ENCODE measurements at places on chromosomes 1 and 21.

DNA sequence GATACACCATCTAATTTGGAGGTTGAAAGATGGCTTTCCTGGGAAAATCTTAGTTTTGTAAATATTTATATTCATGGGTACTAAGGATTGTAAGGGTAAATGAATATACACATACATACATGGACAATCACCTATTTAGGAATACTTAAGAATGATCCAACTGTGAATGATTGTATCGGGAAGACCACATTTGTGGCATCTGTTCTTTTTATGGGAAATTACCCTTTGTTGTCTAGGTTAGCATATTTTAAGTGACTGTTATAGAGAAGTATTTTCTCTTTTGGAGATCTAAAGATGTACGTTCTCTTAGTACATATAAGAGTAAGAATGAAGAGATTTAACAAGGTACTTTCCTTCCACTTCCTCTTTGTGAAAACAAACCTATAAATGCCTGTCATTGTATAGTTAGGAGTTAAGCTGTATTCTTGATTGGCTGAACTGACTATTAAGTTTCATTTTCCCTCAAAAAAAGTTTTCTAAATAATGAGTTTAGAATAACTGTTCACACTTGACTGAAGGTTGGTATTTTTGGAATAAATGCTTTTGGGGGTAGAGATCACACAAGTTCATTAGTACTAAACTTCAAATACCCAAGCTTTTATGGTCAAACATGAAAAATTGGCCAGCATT, 26.7 kb downstream of the SNX7 start:
- DNase-seq, result no peak

DNA sequence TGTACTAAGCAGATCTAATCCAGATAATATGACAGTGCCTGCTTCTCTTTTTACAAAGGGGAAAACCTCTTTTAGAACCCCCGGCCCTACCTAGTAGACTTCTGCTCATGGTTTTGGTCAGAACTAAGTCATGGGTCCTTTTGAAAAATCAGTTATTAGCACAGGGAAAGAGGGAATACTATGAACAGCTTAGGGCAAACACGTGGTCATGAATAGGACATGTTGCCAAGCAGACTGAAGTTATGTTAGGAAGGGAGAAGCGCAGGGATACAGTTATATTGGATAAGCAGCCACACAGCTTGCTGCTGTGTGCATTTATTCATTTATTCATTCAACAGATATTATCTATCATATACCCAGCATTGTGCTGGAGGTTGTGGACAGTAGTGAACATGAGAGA, 25.3 kb upstream of the IGSF3 start:
- DNase-seq, result no peak

GRCh38 chr1:29414086-29414485, 177.8 kb downstream of the PTPRU start:
- DNase-seq, result no peak

GRCh38 chr1:18666317-18666920, 35.8 kb downstream of the PAX7 start:
- DNase-seq, result no peak

DNA sequence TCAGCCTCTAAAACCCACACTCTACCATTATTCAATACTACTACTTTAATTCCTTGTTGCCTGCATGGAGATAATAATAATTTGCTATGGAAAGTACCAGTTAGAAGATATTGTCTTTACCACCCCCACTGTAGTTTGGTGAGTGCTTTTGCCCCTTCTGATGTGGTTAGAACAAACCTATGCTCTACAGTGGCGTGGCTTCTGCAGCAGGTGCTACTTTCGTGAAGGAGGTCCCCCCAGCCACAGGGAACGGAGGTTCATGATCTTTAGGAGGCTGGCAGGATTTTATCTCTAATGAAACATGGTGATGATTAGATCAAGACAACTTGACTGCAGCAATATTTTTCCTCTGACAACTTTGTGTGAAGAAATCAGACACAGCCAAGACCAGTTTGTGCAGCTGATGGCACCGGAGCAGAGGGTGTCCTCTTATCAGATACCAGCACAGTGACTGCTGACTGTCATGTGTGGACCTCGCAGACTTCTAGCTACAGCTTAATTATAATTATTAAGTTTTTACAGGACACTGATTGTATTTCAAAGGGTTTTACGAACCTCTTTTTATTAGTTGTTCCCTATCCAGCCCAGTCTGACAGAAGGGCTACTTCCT, 10.7 kb upstream of the TCHH start:
- no peak for DNase-seq

GRCh38 chr1:11862890-11863289, 4.1 kb upstream of the NPPB start:
- DNase-seq, result no peak

GRCh38 chr1:209527372-209527771, 56.1 kb upstream of the CAMK1G start:
- no peak for DNase-seq

- no peak for DNase-seq
Observed at GRCh38 chr1:211925016-211925415, 94.5 kb upstream of the LPGAT1 start.

DNA sequence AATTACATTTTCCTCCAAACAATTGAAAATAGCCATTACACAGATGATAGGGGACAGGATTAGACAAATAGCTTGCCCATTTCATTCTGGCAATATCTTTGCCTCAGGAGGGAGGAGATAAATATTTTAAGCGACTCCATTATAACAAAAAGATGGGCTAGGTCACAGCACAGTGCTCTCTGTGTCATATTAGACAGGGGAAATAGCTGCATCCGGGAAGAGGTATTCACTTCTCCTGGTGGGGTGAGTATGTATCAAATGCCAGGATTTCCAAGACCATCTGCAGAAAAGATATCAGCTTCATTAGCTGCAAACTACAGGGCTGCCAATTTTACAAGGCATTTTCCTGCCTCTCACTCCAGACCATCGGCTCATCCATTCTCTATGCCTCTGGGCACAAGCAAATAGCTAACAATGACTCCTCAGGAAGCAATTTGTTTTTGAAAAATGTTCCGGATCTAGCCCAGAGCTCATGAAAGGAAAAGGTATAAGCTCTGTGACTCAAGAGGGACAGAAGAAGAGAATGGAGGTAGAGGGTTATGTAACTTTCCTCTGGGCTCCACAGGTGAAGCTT, 41.9 kb upstream of the ANGPTL7 start:
- no peak for DNase-seq

DNA sequence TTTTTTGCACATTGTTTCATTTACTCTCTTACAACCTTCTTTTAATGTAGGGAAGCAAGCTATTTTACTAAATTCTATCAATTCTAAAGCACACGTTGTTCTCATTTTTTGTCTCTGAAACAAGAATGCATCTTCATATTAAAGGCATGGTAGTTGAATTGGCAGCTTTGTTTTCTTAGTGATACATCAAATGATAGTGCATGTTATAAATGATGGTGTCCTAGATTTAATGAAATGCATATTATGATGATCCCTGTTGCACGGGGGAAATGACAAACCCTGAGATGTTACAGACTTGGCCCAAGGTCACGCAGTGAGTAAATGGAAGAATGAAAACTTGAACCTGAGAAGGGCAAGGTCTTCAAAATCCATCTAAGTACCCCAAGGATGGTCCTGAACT, 213.1 kb downstream of the KAZN start:
- DNase-seq, result no peak

DNA sequence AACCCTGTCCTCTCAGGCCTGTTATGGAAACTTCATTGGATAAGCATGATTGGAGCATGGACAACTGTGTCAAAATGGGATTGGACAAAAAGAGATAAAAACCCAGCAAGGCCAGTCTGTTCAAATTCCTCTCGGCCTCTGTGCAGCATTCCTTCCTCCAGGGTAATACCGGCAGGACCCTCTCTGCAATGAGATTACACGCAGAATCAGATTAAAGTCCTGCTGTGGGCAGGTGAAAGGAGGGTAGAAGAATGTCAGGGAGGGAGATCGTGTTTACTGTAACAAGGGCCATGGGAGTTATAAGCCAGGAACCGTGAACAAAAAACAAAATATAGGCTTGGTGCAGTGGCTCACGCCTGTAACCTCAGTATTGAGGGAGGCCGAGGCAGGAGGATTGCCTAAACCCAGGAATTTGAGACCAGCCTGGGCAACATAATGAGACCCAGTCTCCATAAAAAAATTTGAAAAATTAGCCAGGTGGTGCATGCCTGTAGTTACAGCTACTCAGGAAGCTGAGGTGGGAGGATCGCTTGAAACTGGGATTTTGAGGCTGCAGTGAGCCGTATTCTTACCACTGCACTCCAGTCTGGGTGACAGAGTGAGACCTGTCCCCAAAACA, 5.6 kb upstream of the EFHD2 start:
- DNase-seq, result no peak

- DNase-seq, result no peak
Observed at GRCh38 chr1:147534386-147534785, 6.9 kb upstream of the BCL9 start.

GRCh38 chr1:48216941-48217340, 5.6 kb upstream of the SLC5A9 start:
- no peak for DNase-seq

DNA sequence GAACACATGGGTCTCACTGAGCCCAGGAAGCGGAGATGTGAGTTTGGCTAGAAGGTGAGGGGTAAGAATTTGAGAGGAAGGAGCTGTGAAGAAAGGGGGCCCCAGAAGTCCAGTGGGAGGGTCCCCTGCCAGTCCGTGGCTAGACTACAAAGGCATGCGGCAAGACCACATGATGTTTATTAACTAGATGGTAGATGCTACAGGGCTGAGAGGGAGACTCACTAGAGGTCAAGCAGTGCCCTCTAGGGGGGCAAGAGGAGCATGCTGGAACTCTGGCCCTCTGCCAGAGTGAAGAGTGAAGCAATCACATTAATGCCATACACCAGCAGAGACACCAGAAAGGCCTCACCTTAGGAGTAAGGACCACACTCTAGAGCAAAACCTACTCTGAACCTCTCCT, 12.2 kb downstream of the KIAA0319L start:
- DNase-seq, result no peak

DNA sequence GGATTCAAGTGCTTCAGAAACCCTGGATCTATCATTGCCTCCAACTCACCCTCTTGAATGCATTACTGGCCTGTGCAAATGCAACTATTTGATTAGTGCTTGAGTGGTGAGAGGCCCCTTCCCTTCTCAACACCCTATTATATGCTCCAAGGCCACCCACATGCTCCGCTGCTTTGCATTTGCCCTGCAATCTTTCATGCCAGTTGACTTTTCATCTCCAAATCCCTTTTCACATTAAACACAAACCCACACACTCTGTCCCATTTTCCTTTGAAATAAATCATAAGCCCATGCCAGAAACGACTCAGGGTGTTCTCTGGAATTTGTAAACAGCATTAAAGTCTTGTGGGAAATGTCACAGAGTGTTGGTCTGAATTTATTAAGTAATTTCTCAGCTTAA, 78.9 kb upstream of the CTTNBP2NL start:
- DNase-seq, result no peak

DNA sequence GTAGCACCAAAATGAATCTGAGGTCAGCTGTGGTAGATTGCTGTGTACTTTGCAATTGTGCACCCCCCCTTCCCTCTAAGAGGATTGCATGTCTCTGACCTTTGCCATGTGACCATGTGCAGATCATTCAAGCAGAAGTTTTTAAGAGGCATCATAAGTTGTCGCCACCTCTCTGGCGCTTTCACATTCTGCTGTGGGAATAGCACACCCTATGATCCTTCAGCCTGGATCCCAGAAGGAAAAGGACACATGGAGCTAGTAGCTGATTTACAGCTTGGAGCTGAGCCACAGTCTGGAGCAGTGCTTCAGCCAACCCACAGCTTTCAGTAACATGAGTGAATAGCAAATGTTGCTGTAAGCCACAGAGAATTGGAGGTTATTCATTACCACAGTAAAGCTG, 158.5 kb downstream of the TSEN15 start:
- no peak for DNase-seq

GRCh38 chr1:153532769-153533599, 2.8 kb downstream of the S100A6 start:
- no peak for DNase-seq

GRCh38 chr1:63189677-63190076, 132.7 kb upstream of the FOXD3 start:
- DNase-seq, result no peak

Data from esophagus squamous epithelium (tissue), 5 donors.